Posterior cingulate gyrus (tissue), 11 donors: ENCODE measurements at places on chromosomes 11 and 22.

DNA sequence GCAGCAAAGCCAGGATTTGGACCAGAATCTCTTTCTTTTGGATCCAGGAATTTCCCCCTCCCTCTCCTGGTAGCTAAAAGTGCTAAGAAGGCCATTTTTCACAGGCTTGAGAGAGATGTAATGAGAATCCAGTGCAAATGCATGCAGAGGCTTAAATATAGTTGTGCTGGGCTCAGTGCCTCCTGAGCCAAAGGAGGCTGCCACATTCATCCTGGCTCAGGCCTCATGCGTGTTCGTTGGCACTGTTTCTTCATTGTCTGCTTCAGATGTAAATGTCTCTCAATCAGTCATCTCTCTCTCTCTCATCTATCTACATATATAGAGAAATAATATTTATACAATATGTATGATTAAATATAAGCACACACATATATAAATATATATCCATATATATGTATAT, 83.6 kb downstream of the INSC start:
- DNase-seq = no peak

DNA sequence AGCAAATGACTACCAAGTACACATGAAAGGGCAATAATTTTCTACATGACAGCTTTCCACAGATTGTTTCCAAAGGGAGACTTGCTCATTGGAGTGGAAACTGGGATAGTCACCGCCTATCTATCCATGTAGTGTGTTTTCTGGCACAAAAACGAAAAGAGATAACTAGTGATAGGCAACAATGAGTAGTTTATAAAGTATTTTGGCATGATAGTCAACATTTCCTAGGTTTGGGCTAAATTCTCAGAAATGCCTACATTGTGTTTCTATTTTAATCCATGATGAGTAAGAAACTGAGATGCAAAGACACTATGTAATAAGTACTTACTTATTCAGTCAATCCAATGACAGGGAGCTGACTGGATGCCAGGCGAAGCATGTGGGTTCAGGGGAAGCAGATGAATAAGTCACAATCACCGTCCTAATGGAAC, 1129.1 kb downstream of the DLG2 start:
- DNase-seq = peak; percentile 14

- DNase-seq = no peak
These were observed 966 bp downstream of the AHNAK start for GRCh38 chr11:62545437-62546243.

GRCh38 chr11:119476038-119476437, 53.1 kb upstream of the THY1 start:
- no peak for DNase-seq

DNA sequence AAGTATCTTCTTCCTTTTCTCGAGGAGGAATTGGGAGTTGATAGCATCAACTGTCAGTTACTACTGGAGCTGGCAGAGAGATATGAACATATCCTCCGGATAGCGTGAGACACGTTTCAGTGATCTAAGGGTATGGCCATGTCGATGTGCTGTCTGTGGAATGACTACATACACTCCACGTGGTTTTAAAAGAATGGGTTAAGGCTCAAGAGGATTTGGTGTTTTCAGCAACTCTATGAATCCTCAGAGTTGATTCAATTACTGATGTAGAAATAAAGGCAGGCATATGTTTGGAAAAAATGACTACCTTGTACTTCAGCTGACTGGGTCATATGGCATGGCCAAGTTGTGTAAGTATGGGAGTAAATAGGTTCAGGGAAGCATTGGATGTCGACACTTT, 22.9 kb downstream of the MMP13 start:
- DNase-seq = no peak

- DNase-seq = peak; percentile 87
These were observed 23.9 kb downstream of the NEFH start for GRCh38 chr22:29503811-29504372.

- no peak for DNase-seq
These were observed 5.9 kb downstream of the YWHAH start for GRCh38 chr22:31950226-31950625.

- DNase-seq = no peak
These were observed 692.5 kb downstream of the KCNA4 start for GRCh38 chr11:29324328-29324727.

DNA sequence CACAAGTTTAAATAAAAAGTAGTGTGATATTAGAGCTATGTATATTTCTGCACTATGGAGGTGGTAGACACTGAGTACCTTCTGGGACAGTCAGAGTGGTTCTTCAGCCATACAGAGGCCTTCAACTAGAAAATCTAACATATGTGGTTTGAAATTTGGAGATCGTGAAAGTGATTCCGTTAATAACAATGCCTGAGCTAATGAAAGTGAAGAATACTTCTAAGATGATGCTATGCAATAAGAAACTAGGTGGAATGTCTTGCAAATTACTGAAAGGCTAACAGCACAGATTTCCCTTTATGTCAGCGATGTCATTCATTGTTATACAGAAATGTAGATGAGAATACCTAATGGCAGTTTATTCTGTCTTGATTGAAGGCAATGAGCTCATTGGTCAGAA, 1984.7 kb upstream of the RAG2 start:
- DNase-seq = no peak

DNA sequence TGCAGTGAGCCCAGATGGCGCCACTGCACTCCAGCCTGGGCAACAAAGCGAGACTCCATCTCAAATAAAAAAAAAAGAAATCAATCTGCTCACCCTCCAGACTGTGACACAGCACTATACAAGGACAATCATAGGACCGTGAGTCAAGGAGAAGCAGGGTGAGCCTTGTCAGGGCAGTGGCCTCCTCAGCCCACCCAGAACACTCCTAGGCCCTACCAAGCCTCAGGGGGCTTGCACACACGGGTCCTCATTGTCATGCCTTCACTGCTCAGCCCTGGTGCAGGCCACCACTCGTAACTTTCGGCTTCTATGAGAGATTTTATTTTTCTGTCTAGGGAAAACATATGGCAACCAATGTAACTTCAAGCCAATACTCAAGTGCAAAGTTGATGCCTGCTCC, 35.8 kb downstream of the DGCR2 start:
- no peak for DNase-seq

GRCh38 chr11:86869966-86870570, 69.7 kb downstream of the PRSS23 start:
- DNase-seq = no peak

GRCh38 chr11:41274831-41275230, 184.6 kb downstream of the LRRC4C start:
- no peak for DNase-seq

GRCh38 chr11:78573681-78574080, 983 bp downstream of the NARS2 start:
- no peak for DNase-seq

GRCh38 chr11:5136261-5136660, 1.9 kb downstream of the OR52A5 start:
- no peak for DNase-seq

GRCh38 chr11:3091846-3092602, 34.8 kb upstream of the CARS1 start:
- peak; percentile 93 for DNase-seq

- DNase-seq = no peak
These were observed 35.4 kb downstream of the MUC2 start for GRCh38 chr11:1109918-1110705.

DNA sequence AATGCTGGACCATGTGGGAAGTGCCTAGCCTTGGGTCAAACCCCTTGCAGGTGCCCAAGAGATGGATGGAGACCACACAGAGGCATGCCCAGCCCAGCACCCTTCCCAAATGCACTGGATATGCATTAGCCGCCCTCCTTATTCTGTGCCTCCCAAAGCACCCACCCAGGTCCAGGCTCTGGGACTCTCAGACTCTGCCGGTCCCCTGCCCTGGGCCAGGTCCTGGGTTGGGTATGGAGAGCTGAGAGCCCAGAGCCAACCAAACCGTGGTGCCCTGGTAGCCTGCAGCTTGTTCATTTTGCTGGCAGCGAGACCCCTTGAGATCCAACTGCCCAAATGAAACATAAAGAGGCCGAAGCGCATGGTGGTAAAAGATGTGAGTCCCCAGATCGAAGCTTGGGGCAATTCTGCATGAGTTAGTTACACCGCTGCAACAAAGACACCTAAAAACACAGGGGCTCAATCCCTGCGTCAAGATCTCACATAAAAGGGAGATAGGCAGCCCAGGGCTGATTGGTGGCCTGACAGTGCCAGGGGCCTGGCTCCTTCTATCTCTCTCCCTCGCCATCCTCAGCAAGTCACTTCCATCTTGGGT, 61.5 kb downstream of the MYEOV start:
- DNase-seq = no peak

DNA sequence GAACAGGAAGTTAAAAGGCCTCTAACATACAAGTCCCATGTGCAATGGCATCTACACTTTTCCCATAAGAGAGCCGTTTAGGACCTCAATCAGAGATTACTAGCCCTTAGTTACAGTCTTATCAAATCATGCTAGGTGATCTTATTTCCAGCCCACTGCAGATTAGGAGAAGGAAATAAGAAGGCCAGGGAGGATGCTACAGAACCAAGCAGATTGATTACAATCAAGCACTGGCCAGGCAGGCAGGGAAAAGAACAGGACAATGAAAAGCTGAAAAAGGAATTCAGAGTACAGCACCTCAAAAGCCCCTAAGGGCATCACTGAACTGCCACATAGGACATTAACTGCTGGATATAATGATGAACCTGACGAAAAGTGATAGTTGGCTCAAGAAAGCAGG, 73.0 kb downstream of the CLPB start:
- DNase-seq = no peak

DNA sequence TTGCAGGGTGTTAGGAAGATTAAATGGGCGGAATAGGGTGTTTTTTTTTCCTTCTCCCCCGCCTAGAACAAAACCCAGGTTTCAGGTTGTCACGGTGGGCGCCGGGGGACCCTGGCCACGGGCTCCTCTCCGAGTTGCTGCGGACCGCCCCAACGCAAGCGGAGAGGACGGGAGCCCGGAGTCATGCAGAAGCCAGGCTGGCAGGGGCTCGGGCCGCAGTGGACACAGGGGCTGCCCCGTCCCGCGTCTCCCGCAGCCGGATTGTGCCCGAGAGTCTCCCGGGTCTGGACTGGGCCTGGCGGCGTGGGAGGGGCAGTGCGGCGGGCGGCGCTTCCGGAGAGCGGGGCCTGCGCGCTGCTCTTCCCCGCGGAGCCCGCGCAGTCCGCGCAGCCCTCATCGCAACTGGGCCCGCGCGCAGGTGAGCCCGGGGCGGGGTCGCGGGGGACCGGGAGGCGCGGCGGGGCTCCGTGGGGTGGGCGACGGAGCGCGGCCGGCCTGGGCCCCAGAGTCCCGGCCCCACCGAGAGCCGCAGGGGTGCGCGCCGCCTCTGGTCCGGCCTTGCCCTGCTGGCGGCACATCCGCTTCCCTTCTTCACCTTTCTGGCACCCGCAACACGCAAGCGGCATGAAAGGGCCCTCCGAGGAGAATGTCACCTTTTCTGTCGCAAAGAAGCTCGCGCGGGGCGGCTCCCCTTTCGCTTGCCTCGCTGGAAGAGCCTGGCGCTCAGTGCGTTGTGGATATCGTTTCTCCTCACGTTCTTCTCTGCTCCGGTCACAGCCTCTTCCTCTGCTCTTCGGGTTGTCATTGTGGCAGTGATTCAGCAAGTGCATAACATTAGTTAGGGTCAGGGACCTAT, at the start of gene TIRAP:
TIRAP (plus strand) TSS at position 358 of the 856 bp plus-strand sequence. CDS start 7,802 bp downstream, outside the sequence.
- peak; percentile 91 for DNase-seq

DNA sequence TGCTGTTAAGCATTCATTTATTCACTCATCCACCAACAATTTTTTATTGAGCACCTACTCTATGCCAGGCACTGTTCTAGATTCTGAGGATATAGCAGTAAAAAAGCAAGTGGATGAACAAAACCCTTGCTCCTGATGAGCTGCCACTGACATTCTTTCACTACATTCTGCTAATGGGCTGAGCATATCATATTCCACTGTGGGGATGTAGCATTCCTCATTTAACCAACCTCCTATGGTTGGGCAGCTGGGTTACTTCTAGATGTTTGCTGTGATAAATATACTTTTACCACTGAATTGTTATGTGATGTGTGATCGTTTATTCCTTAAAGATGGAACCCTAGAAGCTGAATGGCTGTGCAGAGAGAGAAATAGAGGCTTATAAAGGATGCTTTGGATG, 176.9 kb downstream of the MN1 start:
- no peak for DNase-seq

- DNase-seq = no peak
These were observed 38.1 kb upstream of the FAM181B start for GRCh38 chr11:82771781-82772180.

DNA sequence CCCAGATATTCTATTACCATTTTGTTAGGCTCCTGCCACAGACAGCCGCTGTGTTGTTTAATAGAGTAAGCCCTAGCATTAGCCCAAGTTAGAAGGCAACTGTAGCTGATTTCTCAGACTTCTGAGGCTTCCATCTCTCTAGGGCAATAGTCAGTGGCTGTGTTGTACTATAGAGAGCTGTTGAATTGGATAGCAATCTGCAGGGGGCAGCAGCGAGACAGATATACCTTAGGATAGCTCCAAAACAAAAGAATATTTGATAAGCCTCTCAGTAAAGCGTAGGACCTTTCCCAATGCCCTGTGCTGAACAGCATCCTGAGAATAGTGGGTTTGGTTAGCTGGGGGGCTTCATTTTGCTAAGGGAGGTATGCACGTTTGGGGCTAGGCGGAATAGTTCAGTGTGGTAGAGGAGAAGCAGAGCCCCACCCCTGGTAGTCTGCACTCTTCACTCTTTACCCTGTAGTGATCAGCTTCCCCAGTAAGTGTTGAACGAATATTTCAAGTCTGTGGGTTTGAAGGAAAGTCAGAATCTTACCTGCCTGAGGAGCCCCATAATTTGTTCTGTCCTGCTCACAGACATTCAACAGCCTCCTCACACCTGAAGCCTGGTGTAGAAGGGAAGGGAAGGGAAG, 515.1 kb downstream of the INSC start:
- DNase-seq = no peak

DNA sequence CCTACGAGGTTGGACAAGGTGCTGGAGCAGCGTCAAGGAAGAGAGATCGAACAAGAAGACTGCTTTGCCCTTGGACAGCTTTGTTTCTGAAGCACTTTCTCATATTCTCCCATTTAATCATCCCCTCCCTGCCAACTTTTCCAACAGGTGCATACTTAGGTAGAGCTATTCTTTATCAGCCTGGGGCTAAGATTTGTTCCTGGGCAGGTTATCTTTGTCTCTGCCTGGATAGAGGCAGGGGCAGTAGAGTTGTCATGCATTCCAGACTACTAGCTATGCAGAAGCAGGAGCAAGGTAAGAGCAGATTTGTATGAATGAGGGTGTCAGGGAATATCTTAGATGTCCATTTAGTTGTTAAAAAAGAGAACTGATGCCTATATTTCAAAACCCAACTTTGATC, 82.3 kb downstream of the PTPRJ start:
- no peak for DNase-seq

- DNase-seq = no peak
These were observed 22.6 kb downstream of the MOV10L1 start for GRCh38 chr22:50112151-50113118.
